ENCODE measurements at places on chromosomes 12 and 14.
A peak's percentile ranks its signal among the peaks of the same experiment; 100 is the strongest.

- peak; percentile 44 for DNase-seq
These were observed 47.6 kb downstream of the MYBPC1 start for GRCh38 chr12:101642115-101643067.

GRCh38 chr12:11150832-11151231 lies 16.4 kb upstream of the TAS2R30 start:
- DNase-seq, result no peak

- DNase-seq, result no peak
These were observed 123.3 kb downstream of the KCNC2 start for GRCh38 chr12:75086091-75087038.

DNA sequence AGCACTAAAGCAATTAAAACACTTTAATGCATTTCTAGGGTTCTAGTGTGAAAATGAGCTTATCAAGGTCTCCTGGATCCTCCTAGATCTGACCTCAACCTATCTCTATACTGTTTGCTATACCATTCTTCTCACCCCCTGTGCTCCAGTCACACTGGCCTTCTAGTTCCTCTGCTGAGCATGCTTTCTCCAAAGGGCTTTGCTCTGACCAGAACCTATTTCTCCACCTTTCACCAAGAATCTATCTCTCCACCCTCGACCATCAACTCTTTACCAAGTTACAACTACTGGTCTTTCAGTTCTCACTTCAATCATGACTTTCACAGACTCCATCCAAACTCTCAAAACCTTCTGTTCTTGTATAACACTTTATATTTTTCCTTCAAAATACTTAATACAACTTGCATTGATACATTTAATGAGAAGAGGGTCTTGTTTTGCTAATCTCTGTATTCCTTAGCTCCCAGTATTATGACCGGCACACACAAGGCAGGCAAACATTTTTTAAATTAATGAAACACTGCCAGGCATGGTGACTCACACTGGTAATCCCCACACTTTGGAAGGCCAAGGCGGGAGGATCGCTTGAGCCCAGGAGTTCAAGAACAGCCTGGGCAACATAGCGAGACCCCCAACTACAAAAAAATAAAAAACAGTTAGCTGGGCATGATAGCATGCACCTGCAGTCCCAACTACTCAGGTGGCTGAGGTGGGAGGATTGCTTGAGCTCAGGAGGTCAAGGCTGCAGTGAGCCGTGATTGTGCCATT lies 22.8 kb downstream of the PPP1R12A start:
- no peak for DNase-seq

DNA sequence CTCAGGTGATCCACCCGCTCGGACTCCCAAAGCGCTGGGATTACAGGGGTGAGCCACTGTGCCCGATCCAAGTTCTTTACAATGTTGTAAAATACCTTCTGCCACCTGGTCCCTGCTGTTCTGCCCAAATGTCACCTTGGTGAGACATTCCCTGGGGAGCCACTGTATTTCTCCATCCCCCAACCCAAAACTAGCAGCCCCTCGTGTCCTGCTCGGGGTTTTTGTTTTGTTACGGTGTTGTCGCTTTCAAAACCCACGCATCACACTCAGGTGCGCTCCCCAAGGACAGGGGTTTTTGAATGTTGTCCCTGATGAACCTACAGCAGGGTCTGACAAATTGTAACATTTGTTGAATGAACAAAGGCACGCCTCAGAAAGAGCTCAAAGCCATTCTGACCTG lies 37.4 kb downstream of the CAMKK2 start:
- no peak for DNase-seq

- peak; percentile 37 for DNase-seq
These were observed 12.5 kb downstream of the GPR68 start for GRCh38 chr14:91232052-91232451.

DNA sequence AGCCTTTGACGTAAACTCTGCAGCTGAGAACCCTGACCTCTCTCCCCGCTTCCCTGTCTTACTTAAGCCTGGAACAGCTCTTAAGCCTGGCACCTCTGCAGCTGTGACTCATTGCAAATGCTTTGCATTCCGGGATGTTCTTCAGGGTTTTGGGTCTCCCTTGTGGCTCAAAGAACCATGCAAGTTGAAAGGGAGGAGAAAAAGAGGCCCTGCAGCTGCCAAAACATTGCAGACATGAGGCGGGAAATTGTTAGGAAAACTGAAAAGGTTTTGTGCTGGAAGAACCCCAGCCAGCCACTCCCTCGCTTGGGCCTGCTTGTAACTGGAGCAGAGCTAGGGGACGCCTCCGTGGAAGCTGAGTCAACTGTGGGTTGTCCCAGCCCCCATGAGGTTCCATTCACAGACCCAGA lies 60.2 kb upstream of the FERMT2 start:
- no peak for DNase-seq

- DNase-seq, result no peak
These were observed 30.4 kb downstream of the NPAS3 start for GRCh38 chr14:32968972-32969544.

DNA sequence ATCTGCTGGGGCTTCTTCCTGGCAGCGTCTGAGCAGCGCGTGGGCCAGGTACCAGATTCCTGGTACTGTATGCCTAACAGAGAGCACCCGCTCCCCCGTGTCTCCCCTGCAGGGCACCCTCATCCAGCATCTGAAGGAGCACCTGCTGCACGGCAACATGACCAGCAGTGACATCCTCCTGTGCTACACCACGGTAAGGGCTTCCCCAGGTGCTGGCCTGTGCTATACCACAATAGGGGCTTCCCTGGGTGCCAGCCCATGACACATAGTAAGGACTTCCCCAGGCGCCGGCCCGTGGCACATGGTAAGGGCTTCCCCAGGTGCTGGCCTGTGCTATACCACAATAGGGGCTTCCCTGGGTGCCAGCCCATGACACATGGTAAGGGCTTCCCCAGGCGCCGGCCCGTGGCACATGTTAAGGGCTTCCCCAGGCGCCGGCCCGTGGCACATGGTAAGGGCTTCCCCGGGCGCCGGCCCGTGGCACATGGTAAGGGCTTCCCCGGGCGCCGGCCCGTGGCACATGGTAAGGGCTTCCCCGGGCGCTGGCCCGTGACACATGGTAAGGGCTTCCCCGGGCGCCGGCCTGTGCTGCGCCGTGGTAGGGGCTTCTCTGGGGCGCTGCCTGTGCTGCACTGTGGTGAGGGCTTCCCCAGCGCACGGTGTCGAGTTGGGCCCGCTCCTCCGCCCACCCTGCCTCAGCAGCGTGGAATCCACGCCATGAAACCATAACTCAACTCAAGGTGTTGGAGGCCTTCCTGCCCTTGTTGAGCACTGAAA lies 49.3 kb downstream of the AACS start:
- no peak for DNase-seq

- no peak for DNase-seq
These were observed 10.1 kb downstream of the EIF5 start for GRCh38 chr14:103343905-103344797.

DNA sequence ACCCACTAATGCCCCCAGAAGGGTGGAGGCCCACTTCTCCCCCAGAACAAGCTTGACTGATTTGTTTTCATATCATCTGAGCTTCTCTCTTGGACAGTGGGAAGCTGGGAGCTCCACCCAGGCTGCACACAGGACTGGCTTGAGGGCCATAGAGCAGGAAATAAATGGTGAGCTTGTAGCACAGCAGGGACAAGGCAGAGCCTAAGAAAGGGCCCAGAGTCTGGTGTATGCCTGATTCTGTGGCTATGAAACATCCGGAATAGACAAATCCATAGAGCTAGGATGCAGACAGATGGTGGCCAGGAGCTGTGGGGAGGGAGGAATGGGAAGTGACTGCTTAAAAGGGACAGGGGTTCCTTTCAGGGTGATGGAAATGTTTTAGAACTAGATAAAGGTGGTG lies 79.0 kb downstream of the ARL6IP4 start:
- DNase-seq, result no peak

- DNase-seq, result no peak
These were observed 5.1 kb upstream of the KIF21A start for GRCh38 chr12:39448038-39448437.

DNA sequence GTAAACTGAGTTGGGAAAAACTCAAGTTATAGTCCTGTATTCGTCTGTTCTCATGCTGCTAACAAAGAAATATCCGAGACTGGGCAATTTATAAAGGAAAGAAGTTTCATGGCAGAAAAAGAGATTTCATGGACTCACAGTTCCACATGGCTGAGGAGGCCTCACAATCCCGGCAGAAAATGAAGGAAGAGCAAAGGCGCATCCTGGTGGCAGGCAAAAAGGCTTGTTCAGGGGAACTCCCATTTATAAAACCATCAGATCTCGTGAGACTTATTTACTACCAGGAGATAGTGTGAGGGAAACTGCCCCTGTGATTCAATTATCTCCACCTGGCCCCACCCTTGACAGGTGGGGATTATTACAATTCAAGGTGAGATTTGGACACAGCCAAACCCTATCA lies 292.6 kb upstream of the SYT1 start:
- DNase-seq, result no peak

- no peak for DNase-seq
These were observed 1.3 kb upstream of the OR4M1 start for GRCh38 chr14:19771895-19772430.

GRCh38 chr12:13044002-13044905 lies at the start of gene FAM234B:
TSS of gene FAM234B (plus strand) at chr12:13044381. CDS start at chr12:13044404, 23 bp downstream.
- peak; percentile 21 for DNase-seq

- DNase-seq, result no peak
These were observed 1.2 kb upstream of the BMAL2 start for GRCh38 chr12:27331291-27331926.

DNA sequence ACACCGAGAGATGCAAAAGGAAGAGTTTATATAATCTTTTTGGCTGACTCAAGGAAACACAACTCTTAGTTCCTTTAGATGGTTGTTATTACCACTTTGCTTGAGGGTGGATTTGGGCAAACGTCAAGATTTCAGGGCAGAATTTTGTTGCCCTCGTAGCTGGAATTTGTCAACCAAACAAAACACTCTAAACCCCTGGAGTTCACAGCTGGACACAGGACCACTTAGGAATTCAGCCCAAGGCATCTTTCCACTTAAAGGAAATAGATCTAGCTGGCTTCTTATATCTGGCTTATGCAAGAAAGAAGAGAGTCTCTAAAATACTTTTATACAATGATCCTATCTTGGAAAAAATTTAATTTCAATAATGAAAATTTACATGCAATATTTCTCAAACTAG lies 237.8 kb upstream of the LRIG3 start:
- DNase-seq, result no peak

DNA sequence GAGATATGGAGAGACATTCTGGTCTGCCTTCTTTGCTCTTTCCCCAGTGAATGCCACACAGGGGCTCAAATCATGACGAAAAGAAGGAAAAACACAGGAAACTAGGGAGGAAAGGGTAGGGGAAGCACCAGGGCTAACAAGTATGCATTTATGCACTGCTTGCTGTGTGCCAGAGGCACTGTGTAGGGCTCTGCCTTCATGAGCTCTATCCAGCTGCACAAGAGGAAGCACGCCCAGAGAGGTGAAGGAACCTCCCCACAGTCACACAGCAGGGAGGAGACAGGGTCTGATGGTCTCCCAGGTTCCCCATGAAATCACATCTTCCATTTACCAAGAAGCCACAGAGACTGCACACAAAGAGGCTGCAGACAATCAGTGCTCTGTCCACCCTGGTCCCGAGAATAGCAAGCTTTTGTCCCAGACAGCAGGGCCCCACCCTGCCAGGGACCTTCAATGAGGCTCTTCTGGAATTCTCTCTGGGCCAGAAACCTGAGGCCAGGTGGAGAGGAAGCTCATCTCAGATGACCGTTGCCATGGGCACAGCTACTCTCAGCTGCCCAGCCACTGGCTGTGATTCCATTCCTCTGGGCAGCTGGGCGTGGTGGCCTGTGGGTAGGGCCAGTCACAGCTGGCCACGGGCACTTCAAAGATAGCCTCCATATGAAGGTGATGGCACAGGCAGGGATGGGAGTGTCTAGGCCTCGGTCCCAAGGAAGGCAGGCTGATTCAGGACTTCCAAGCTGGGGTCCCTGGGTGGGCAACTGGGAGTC lies 7.3 kb upstream of the TRPV4 start:
- peak; percentile 84 for DNase-seq

DNA sequence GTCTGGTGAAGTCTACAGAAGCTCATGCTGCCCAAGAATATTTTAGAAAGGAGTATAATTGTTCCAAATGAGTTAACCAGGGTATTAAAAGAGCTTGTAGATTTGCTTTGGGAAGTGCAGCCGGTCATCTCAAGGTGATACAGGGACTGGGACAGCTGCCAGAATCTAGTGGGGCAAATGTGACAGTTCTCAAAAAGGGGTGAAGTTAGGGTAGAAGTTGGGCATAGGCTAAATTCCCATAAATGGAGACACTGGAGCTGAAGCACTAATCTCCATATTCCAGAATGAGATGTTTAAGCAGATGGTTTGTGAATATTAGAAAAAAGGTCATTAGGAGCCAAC lies 94.7 kb downstream of the ANO6 start:
- no peak for DNase-seq

DNA sequence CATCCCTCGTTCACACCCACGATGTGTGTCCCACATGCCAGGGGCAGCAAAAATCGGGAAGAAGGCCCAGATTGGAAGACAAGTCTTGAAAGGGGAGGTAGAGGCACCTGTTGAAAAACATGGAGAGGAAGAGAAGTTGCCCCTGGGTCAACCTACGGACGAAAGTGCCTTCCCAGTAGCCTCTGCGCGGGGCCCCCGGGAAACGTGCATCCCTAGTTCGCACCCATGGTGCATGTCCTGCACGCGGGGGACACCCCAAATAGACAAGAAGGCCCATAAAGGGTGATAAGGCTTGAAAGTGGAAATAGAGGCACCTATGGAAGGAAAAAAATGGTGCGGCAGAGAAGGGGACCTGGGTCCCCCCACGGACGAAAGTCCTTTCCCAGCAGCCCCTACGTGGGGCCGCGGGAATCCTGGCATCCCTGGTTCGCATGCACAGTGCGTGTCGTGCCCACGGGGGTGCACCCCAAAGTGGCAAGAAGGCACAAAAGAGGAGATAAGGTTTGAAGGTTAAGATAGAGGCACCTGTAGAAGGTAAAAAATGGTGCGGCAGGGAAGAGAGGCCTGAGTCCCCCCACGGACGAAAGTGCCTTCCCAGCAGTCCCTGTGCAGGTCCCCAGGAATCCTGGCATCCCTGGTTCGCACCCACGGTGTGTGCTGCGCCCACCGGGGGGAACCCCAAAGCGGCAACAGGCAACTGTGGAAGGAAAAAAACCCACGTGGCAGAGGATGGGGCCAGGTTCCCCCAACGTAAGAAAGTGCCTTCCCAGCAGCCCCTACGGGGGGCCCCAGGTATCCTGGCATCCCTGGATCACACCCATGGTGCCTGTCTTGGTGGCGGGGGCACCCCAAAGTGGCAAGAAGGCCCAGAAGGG lies 278.3 kb downstream of the ALG10 start:
- DNase-seq, result no peak

- no peak for DNase-seq
These were observed 447.3 kb downstream of the NELL2 start for GRCh38 chr12:44428825-44429224.

GRCh38 chr14:68924186-68925158 lies 54.6 kb downstream of the ACTN1 start:
- no peak for DNase-seq
